ENCODE measurements at places on chromosomes 7 and 10.

DNA sequence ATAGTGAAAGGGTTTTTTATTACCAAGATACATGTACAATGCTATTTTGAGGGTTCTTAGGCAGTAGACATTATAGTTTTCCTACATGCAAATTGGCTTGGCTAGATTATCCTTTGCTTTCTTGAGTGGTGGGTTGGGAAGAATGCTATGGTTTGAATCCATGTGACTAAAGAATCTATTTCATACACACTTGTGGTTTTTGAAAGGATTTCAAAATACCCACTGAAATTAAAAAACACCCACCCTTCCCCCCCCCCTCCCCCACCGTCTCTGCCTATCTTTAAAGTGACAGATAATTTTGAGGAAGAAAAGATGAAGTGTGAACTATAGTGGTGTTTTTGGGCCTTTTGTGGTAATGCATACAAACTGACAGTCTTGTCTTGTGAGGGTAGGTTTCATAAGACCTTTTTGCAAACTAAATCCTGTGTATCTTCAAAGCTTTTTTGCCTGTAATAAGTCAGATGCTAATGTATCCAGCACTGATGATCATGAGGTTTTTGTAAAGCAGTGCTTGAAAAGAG is 90.9 kb downstream of the TPST1 start:
- DNase-seq, result no peak

DNA sequence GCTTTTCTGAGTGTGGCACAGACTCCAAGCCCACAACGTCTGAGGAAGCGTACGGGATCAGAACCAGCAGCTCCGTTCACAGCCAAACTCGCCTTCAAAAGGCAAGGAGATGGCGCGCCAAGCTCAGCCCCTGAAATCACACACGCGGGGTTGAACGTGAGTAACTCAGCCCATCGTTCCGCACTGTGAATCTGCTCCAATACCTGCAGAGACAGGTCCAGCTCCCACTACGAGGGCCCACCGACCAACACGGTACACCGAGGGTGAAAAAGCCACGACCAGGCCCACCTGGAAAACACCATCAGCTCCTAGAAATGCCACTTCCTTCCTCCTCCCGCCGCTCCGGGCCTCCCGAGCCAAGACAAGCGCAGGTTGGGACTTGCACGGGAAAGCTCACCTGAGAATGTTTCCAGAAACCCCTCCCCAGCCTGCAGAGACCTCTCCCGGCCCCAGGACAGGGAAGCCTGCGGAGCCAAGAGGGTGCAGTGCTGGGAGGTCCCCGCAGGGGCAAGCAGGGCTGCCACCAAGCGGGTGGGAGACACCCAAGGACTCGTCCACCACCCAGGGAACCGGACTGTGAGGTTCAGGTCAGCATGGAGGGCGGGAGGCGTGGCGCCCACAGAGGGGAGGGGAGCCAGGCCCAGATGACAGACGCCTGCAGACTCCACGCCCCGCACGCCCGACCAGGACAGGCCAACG is 93.9 kb upstream of the PDGFA start:
- no peak for DNase-seq

DNA sequence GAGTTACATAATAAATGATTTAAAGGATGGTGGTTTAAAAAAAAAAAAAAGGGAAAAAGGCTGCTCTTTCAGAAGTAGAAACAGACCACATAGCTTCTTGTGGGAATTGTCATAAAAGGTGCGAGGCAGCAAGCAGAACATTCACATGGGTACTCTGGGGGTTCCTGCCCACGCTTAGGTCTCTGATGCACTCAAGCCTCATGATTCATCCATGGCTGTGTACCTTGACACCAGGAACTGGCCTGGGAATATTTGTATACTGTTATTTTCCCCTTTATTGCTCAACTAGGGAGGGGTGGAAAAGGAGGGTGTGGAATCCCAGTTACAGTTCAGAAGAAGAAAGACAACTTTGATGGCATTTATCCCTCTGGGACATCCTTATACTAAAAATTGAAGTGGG is 4.0 kb downstream of the PON2 start:
- no peak for DNase-seq

- DNase-seq, result no peak
These were observed 10.3 kb downstream of the CUL1 start for GRCh38 chr7:148709014-148709413.

- DNase-seq, result no peak
These were observed 19.8 kb upstream of the TRIL start for GRCh38 chr7:28977881-28978280.

DNA sequence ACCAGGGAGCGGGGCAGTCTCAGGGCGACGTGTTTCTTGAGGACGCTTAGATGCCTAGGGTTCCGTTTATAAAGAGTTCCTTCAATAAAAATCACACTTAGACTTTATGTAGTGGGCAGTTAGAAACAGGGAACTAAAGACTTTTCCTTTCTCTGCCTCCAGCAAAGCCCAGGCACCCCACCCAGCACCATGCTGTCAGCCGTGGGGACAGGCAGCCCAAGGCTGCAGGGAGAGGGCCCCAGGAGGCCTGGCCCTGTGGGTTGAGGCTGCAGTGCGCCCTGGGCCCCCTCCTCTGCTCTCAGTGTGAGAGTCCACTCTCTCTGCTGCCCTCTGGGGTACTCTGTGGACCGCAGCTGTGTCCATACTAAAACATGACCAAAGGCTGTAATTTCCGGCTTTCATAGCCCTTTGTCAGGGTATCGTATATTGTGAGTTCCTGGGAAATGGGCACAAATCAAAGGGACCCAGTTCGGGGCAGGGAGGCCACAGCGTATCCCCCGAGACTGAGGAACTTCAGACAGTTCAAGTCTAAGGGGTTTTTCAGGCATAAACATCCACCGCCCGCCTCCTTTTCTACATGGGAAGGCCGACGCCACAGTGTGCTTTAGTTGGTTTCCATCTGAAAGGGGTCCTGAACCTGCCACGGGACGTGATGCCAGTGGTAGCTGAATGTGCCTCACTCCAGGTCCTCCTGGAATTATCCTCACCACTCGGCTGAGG is 59.7 kb downstream of the DNAJB6 start:
- peak; percentile 76 for DNase-seq

- DNase-seq, result no peak
These were observed 608.3 kb upstream of the FOXK1 start for GRCh38 chr7:4073750-4074149.

GRCh38 chr10:26665080-26666048 is 32.1 kb upstream of the PDSS1 start:
- no peak for DNase-seq

DNA sequence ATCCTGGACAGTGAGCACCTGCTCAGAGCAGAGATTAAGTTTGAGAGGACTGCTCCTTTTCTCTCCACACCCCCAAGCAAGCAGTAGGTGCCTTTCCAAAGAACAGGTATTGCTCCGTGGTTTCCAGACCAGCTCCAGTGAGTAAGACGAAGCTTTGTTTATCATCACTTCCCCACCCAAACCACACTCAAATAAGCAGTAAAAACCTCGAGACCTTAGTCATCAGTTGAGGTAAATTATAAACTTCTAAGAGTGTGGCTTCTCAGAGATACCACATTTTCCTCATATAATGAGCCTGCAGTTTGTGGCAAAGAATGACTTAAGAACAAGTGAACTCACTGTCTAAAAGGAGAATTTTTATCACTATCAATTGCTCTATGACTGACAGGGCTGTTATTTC is 50.0 kb upstream of the GRB10 start:
- DNase-seq, result no peak

DNA sequence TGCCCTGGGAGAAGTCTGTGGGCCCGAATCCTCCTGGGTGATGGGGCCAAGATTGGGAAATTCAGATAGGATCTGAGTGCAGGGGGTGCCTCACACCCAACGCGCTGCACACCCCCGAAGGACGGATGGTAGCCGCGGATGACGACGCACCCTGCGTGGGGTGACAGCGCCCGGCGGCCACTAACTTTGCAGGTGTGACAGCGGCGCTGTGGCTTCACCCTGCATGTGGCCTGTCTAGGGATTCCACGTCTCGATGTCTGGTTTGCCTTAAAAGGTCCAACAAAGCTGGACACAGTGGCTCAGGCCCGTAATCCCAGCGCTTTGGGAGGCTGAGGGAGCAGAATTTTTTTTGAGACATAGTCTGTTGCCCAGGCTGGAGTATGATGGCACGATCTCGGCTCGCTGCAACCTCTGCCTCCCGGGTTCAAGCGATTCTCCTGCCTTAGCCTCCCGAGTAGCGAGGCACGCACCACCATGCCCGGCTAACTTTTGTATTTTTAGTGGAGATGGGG is 18.6 kb downstream of the ADAP1 start:
- DNase-seq, result no peak

DNA sequence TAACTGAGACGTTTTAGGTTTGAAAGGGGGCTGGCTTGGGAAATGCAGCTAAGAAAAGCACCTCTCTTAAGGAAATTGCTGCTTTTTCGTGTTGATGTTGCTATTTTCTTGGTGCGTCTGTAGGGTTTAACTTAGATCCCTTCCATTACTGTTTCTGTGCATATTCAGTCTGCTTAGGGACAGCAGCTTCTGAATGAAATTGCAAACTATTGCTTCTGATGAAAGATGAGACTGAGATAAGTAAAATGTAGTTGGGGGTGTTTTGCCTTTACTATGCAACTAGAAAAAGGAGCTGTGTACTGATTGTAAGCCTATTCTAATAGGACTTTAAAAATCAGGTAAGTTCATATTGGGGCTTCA is 772 bp downstream of the HDAC9 start:
- no peak for DNase-seq

- no peak for DNase-seq
These were observed 7.2 kb downstream of the GNB2 start for GRCh38 chr7:100680576-100681271.

DNA sequence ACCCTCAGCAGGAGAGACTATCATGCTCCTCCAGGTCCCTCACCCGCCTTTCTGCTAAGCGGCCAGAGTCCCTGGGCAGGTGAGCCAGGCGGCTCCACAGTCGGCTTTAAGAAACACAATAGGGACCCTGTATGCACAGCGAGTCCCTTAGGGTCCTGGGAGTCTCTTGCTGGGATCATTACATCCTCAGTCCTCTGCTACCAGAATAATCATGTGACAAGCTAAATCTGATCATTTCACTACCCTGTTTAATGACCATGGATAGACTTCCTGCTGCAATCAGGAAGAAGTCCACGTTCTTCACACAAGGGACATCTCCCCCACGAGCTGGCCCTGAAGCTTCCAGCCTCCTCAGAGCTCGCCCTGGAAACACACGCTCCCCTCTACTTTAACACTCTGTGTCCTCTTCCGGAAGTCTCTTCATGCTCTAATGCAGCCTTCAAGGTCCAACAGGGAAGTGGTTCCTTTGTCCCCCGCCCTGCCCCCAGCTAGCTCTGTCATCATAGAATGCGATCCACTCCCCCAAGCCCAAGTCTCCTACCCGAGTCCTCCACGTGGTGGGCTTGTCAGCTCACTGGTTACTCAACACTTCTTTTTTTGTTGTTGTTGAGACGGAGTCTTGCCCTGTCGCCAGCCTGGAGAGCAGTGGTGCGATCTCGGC is 101.5 kb downstream of the RNF216 start:
- no peak for DNase-seq

DNA sequence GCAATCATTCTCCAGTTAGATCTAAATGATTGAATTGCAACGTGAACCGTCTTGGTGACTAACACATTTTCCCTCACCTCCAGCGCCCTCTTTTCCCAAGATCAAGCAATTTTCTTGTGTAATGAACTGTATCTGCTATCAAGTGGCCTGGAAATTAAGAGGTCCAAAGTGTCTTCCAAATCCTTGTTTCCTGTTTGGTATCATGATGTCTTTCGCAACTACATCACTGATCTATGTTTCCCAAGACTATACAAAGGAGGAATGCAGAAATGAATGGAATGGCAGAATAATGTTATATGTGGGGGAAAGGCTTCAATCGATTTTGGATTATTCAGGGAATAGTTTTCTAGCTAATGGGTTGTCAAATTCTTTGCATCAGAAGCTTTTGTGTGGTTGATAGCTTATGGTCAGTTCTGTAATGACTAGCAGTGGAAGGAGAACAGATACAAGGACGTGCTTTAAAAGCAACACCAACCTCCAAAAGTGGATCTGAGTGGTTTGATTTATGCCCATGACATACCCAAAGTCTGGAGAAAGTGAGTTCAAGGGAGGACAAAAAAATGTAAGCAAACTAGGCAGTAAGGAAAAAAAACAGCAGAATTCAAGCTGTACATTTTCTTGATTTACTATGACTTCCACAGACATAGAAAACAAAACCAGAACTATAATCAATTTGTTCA is 14.6 kb upstream of the ZEB1 start:
- no peak for DNase-seq

DNA sequence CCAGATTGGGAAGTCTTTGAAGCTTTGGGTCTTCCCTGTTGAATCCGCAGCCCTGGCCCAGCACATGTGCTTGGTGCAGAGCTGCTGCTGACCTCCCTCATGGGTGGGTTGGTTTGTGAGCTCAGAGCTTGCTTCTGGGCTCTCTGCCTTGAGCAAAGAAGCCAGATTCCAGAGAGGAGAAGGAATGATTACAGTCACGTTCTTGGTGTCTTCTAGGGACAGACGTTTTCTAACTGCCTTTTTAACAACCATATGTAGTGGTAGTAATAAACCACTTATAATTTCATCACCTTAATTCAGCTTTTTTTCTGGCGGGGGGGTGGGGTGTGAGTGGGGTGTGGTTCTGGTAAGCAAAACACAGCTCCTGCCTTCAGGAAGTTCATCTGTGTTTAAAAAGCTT is 39.5 kb downstream of the LRMDA start:
- no peak for DNase-seq

GRCh38 chr7:149220534-149220933 is 18.9 kb upstream of the ZNF212 start:
- DNase-seq, result no peak

GRCh38 chr7:69693042-69693441 is 94.8 kb downstream of the AUTS2 start:
- DNase-seq, result no peak

DNA sequence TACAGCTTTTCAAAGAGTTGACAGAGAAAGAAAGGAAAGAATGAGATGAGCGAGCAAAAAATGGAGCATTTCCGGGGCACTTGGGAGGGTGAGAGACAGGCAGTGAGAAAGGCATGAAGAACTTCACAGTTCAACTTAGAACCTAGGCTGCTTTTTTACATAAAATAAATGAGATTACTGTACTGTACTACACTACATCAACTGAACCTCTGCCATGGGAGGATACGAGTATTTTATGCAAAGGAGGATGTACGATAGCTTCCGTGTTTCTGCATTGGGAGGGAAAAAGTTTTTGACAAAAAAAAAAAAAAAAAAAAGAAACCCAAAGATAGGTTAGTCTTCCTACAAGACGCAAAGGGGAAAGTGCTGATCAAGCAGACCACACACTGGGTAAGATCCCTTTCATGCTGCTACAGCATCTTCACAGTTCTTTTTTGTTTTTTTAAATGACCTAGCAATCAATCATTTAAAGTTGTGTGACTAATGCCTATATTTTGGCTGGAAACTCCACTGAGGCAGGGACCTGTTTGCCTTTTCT is 88.0 kb downstream of the RAPGEF5 start:
- DNase-seq, result no peak

GRCh38 chr10:77879710-77880109 is 46.8 kb downstream of the DLG5 start:
- no peak for DNase-seq

- no peak for DNase-seq
These were observed 39.3 kb downstream of the FAM13C start for GRCh38 chr10:59323036-59323459.

GRCh38 chr10:3763035-3763456 is 22.0 kb downstream of the KLF6 start:
- DNase-seq, result no peak

All from mesenteric fat pad (tissue), 1 donor.